Iris pigment epithelial cell (primary cell): ENCODE measurements at places on chromosomes 1 and 21.
A peak's percentile ranks its signal among the peaks of the same experiment; 100 is the strongest.

GRCh38 chr1:160325252-160325651, 17.8 kb downstream of the COPA start:
- no peak for DNase-seq

DNA sequence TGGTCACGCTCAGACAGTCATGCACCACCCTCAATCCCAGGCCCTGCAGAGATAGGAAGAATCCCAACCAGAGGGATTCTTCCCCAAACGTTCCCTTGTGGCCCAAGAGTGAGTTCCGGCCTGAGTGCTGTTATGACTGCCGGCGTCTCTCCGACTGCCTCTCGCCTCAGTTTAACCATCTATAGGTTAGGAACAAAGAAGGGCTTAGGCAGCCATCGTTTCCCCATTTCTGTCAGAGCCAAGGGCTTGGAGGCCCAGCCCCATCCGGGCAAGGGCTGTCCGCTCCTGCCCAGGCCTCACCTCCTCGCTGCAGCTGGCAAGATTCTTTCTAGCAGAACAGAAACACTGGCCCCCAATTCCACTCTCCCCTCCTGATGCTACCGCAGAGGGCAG, 58.7 kb downstream of the STUM start:
- no peak for DNase-seq

GRCh38 chr1:154873321-154873950, 3.4 kb upstream of the KCNN3 start:
- no peak for DNase-seq

DNA sequence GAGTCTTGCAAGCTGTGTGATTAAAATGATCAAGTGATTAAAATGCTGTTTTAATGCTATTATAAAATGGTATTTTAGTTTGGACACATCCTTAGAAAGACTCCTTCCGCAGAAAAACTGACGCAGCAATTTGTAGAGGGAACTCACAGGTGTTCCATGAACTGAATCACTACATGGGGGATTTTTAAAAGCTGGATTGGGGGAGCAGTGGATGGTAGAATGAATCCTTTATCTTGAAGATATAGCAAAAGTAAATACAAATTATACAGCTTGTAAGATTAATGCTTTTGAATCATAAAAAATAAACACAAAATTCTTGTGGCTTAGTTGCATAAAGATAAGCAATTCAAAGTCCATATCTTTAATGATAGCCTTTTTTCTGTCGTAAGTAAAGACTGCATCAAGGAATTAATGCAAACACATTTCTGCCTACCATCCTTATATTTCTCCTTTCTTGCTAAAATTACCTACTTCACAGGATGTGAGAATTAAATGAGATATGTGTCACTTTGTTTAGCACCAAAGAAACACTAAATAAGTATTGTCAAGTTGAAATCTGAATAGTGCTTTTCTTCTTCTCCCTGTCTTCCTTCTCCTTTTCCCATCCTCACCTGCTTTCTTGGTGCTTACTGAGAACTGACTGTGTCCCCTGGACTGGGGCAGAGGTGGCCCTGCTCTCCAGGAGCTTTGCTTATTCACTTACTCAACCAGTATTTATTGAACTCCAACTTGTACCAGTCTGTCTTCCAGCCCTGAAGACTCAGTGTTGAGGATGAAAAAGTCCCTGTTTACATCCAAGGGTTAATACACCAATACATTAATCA, 61.5 kb upstream of the F3 start:
- peak; percentile 61 for DNase-seq

- DNase-seq = peak; percentile 65
Observed at GRCh38 chr1:205285381-205286101, 36.0 kb downstream of the NUAK2 start.

DNA sequence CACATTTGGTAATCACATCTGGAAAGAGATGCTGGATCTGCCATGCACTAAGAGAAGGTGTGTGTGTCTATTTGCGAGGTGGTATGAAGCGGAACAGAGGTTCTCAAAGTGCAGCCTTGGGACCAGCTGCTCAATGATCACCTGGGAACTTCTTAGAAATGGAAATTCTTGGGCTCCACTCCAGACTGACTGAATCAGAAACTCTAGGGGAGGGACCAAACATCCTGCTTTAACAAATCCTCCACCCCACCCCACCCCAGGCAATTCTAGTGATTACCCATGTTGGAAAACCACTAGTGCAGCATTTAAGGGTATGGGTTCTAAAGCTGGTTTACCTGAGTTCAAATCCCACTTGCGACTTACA, 143.9 kb upstream of the JUN start:
- no peak for DNase-seq
